ENCODE measurements at places on chromosomes 12 and 14. TPM values are rescaled to one million over a fixed set of nuclear protein-coding genes. Genes with fewer than 3 reads are reported as not detected.
A peak's percentile ranks its signal among the peaks of the same experiment; 100 is the strongest.

PROX2 gene
- total RNA-seq = not detected

MLH3 gene
- total RNA-seq = 36.4 TPM

DNA sequence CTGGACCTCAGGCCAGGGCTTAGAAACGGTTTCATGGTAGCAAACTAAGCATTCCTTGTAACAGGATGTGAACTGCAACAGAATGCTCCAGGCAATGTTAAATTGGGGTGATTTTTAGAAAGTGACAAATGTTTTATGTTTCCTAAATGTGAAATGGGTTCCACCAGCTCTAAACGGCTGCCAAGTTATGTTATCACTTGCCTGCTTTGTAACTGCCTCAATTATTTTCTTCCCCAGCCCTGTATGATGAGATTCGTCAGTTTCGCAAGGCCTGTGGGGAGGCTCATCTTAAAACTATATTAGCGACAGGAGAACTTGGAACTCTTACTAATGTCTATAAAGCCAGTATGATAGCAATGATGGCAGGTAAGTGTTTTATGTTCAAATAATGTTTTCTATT is 70.9 kb downstream of the DERA start:
- peaks cover 6% of the 10 kb centered on the region for H3K4me1 ChIP-seq
- no peaks in the 10 kb centered on the region for H3K36me3 ChIP-seq
- H3K27ac ChIP-seq = no peak overlapping the region
- no peaks in the 10 kb centered on the region for H3K27me3 ChIP-seq
- DNase-seq = no peak
- no peak overlapping the region for H3K4me3 ChIP-seq

- no peak overlapping the region for H3K4me3 ChIP-seq
- H3K4me1 ChIP-seq = no peaks in the 10 kb centered on the region
- no peaks in the 10 kb centered on the region for H3K27me3 ChIP-seq
- H3K36me3 ChIP-seq = no peaks in the 10 kb centered on the region
Observed at GRCh38 chr12:118964988-118965387, 16.4 kb upstream of the SRRM4 start.

DNA sequence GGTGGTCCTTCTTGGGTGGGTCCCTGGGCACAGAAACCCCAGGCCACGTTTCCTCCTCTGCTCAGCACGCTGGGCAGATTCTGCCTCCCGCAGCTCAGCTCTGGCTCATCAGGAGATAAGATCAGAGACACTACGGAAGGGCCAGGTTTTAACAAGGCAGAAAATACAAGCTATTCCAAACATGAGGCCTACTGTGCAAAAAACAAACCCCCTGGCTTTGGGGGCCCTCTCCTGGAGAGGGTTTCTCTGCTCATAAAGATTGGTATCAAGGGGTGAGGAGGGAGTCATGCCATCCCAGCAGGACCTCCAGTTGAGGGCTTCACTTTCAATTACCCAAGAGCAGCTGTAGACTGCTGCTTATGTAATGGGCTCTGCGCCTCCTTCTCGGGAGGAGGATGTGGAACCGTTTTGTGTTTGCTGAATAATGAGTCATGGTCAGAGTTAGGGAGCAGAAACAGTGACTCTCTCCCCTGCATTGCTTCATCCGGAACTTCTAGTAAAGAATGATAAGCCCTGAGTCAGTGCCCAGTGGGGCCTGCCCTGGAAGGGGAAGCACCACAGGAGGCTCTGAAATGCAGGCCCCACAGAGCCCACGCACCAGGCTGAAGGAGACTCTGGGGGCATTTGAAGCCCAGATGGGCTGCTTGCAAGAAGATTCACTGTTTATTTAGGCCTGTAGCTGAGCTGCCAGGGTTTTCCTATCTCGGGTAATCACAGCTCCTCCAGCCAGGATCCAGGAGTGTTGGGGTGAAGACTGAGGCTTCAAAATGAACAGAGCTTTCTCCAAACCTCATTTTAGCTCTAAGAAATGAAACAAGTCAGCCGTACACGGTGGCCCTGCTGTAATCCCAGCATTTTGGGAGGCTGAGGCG is 79.3 kb downstream of the SSPN start:
- no peak overlapping the region for H3K4me3 ChIP-seq
- peak overlapping the region; percentile 79 for H3K27ac ChIP-seq
- peak; percentile 80 for DNase-seq
- H3K36me3 ChIP-seq = no peaks in the 10 kb centered on the region

DPY19L2 gene
- 16.3 TPM for total RNA-seq

CD163L1 gene
- 0.51 TPM for total RNA-seq

DNA sequence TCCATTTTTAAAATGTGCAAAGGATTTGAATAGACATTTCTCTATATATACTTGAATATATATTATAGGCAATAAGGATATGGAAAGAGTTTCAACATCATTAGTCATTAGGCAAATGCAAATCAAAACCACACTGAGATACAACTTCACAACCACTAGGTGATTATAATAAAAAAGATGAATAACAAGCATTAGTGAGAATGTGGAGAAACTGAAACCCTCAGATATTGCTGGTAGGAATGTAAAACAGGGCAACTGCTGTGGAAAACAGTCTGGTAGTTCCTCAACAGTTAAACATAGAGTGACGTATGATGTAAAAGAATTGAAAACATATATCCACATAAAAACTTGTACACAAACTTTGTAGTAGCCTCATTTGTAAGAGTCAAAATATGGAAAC is 11.7 kb upstream of the BATF start:
- no peak for DNase-seq
- H3K4me1 ChIP-seq = no peaks in the 10 kb centered on the region
- H3K27ac ChIP-seq = no peak overlapping the region
- H3K27me3 ChIP-seq = no peaks in the 10 kb centered on the region
- H3K36me3 ChIP-seq = no peaks in the 10 kb centered on the region

DNA sequence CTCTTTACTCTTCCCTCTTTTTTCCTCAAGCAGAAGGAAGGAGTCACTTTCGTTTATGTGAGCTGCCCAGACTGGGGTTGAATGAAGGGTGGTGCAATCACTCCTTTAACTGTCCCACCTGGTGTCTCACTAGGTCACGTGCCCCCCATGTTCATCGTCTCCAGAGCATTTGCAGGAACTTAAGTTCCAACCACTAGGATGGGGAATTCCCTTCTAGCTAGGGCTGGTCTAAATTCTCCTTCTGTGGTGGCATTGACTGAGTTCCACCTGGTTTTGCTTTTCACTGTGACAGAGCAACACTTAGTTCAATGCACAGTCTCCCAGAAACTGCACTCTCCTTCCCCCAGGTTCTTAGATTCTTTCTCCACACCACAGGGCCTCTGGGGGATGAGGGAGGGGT is 9.5 kb downstream of the FANCM start:
- no peak for DNase-seq

SYNDIG1L gene
- total RNA-seq = 0.33 TPM

RFLNA gene
- total RNA-seq = 3.3 TPM

DNA sequence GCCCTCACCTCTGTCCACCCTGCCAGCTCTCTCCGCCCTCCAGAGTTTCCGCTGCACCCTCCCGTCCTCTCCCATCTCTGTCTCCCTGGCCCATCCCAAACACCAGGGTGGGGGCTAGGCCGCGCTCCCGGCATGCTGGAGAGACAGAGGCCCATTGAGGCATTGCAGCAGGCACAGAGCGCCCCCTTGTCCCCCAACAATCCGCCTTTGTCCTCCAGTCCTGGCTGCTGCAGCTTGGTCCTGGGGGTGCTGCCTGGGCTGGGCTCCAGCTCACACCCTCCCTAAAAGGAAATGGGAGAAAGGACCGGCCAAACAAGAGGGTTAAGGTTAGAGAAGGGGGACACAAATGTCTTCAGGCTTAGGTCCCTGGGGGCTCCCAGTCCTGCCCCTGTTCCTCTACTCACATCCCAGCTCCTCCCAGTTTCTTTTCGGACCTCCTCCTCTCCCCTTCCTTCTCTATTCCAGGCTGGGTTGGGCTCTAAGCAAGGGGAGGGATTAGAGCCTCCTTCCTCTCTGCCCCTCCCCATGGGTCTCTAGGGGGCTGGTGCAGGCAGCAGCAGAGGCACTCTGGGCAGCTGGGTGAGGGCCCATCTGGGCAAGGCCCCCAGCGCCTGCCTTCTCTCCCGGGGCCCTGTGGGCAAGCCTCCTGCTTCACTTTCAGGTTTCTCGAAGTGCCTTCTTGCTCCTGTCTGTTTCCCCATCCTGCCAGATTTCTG is at the start of gene CMTM5:
Gene CMTM5 (plus strand): TSS at position 565 of the 716 bp plus-strand sequence. CDS start 206 bp downstream, outside the sequence.
- H3K4me1 ChIP-seq = no peaks in the 10 kb centered on the region
- DNase-seq = no peak
- no peaks in the 10 kb centered on the region for H3K36me3 ChIP-seq
- H3K4me3 ChIP-seq = no peak within 1 kb of the TSS
- no peaks in the 10 kb centered on the region for H3K27me3 ChIP-seq

- DNase-seq = no peak
- H3K4me3 ChIP-seq = no peak overlapping the region
- no peaks in the 10 kb centered on the region for H3K36me3 ChIP-seq
- H3K27ac ChIP-seq = no peak overlapping the region
- H3K27me3 ChIP-seq = no peaks in the 10 kb centered on the region
Observed at GRCh38 chr14:92651106-92651757, 97.2 kb downstream of the LGMN start.

DNA sequence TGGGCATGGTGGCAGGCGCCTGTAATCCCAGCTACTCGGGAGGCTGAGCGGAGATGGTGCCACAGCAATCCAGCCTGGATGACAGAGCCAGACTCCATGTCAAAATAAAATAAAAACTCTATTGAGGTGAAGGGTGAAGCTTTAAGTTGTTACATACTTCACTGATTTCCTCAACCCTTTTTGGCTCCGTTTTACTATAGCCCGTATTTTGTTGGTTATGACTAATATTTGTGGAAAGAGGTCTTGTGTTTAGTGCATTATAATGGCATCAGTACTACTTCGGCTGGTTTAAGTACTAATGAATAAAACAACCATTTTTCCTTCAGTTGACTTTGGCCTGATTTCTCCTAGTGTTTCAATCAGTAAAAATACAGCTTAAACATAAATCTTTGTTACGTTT is 27.0 kb upstream of the SLC2A14 start:
- no peaks in the 10 kb centered on the region for H3K36me3 ChIP-seq
- H3K27ac ChIP-seq = no peak overlapping the region
- H3K4me1 ChIP-seq = no peaks in the 10 kb centered on the region
- DNase-seq = no peak
- H3K27me3 ChIP-seq = no peaks in the 10 kb centered on the region
- H3K4me3 ChIP-seq = no peak overlapping the region

- H3K27ac ChIP-seq = no peak overlapping the region
- no peaks in the 10 kb centered on the region for H3K27me3 ChIP-seq
- H3K4me1 ChIP-seq = no peaks in the 10 kb centered on the region
- H3K36me3 ChIP-seq = no peaks in the 10 kb centered on the region
- H3K4me3 ChIP-seq = no peak overlapping the region
Observed at GRCh38 chr14:53807542-53807941, 149.1 kb downstream of the BMP4 start.

DNA sequence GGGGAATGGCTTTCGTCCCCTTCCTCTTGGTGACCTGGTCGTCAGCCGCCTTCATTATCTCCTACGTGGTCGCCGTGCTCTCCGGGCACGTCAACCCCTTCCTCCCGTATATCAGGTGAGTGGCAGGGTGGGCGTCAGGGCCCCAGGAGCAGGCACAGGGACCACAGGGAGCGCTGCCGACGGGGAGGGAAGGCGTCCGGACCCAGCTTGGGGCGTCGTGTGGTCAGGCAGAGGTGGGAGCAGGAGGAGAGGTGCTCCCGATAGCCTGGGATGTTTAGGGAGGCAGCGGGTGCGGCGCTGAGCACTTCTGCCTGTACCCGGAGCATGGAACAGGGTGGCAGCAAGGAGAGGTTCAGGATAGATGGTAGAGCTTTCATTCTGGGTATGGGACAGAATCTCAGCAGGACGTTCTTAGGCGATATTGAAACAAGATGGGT is 444 bp downstream of the DRAM1 start:
- H3K4me1 ChIP-seq = peaks cover 3% of the 10 kb centered on the region
- H3K27ac ChIP-seq = peak overlapping the region; percentile 93
- no peaks in the 10 kb centered on the region for H3K27me3 ChIP-seq
- peak overlapping the region; percentile 59 for H3K4me3 ChIP-seq
- DNase-seq = peak; percentile 35
- H3K36me3 ChIP-seq = no peaks in the 10 kb centered on the region

GRCh38 chr12:80938397-80938796 is 663 bp upstream of the LIN7A start:
- no peak for DNase-seq
- H3K4me1 ChIP-seq = no peaks in the 10 kb centered on the region
- no peaks in the 10 kb centered on the region for H3K27me3 ChIP-seq
- H3K36me3 ChIP-seq = no peaks in the 10 kb centered on the region

DEGS2 gene
- 0.48 TPM for total RNA-seq

DDX51 gene
- total RNA-seq = 26.2 TPM

GRCh38 chr12:120242275-120242799 is 23.2 kb downstream of the PXN start:
- no peaks in the 10 kb centered on the region for H3K27me3 ChIP-seq
- H3K36me3 ChIP-seq = no peaks in the 10 kb centered on the region
- H3K27ac ChIP-seq = no peak overlapping the region
- no peak for DNase-seq
- no peak overlapping the region for H3K4me3 ChIP-seq
- H3K4me1 ChIP-seq = peaks cover 7% of the 10 kb centered on the region

DNA sequence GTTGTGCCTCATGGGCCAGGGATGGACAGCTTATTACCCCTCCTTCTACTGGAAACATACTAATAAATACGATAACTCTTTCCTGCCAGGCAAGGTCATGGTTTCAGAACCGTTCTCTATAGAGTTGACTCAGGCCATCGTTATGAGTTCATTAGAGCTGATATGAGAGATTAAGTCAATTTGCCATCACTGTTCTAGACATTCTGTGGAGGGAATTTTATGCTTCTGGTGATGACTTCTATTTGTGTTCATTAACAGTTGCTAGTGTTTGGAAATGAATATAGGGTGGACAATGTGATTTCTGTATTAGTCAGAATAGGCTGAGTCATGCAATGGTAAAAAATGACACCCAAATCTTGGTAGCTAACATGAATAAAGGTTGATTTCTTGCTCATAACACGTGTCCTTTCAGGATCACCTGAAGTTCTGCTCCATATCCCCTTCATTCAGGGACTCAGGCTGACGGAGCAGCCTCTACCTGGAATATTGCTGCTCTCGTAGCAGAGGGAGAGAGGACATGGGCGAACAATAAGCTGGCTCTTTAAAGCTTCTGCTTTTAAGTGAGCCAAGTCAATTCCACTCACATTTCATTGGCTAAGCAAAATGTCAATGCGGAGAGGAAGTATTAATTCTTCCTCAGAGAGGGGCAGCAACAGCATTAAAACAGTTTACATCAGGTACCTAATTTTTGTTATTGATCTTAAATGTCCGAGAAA is 18.5 kb upstream of the TBPL2 start:
- no peaks in the 10 kb centered on the region for H3K36me3 ChIP-seq
- H3K27me3 ChIP-seq = no peaks in the 10 kb centered on the region
- DNase-seq = no peak
- H3K4me3 ChIP-seq = no peak overlapping the region
- H3K4me1 ChIP-seq = no peaks in the 10 kb centered on the region

PIK3C2G gene
- 0.26 TPM for total RNA-seq

BDKRB2 gene
- 1.9 TPM for total RNA-seq

Data from ovary (tissue), 10 donors.